Retina (tissue), 1 donor: ENCODE measurements at places on chromosomes 12 and 14.

DNA sequence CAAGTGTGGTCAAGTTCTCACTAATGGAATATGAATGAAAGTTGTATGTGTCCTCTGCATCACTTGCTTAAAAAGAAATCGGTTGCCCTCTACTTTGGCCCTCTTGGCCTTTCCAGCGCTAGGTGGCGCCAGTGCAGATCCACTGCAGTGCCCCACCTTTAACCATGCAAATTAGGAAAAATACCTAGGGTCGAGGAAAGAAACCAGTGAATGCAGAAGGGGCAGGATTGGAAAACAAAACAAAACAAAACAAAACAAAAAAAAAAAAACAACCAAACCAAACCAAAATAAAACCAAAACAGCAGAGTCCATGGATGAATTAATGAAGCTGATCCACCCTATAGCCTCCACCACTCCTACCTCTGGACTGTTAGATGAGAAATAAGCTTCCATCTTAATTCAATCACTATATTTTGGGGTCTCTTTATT, 12.9 kb upstream of the NEMF start:
- peak; percentile 76 for DNase-seq

- DNase-seq = no peak
These were observed 203.6 kb downstream of the NUAK1 start for GRCh38 chr12:105935106-105935505.

DNA sequence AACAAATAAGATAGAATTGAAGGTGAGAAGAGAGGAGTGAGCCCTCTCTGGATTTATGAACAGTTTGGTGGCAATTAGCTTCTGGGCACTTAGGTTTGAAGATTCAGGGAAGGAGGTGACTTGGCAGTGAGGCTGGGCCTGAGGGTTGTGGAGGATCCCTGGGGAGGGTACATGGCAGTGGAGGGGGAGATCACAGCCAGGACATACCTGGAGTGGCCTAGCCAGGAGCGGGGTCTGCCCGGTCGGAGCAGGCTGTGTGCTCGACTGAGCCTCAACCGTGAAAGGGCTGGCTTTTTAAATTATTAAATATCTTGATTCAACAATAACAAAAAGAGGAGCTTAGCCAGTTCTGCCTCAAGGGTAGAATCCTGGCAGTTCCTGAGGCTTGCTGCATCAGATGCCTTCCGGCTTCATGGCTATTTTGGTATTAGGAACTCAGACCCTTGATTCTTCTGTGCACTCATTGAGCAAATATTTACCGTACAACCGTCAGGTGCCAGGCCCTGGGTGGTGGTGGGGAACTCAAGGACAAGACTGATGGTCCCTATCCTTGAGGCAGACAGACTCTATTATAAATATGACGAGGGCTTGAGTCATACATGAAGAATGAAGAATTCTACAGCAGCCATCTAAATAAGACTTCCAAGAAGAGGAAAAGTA, 73.4 kb downstream of the SPTB start:
- DNase-seq = no peak

- DNase-seq = no peak
These were observed 493.6 kb downstream of the PCNX1 start for GRCh38 chr14:71400871-71401321.

- no peak for DNase-seq
These were observed 23.6 kb upstream of the FERMT2 start for GRCh38 chr14:52974406-52974805.

DNA sequence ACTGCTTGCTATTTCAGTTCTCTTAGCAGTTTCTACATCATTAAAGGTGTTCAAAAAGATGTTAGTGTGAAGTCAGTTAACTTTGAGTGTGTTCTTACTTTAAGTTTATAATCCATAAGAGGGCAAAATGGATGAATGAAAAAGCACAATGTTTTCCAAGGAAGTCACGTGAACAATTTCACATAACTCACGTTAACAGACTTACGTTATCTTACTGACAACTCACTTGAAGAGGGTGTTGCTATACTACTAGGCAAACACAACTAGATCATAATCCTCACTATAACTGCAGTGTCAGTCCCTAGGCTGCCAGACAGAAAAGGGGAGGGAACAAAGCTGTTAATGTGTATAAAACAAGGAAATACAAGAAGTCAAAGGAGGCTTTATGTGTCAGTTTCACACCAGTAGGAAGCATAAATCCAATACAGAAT, 6.4 kb downstream of the SLC2A13 start:
- DNase-seq = no peak

GRCh38 chr14:34479694-34480093, 17.7 kb upstream of the SPTSSA start:
- DNase-seq = no peak

DNA sequence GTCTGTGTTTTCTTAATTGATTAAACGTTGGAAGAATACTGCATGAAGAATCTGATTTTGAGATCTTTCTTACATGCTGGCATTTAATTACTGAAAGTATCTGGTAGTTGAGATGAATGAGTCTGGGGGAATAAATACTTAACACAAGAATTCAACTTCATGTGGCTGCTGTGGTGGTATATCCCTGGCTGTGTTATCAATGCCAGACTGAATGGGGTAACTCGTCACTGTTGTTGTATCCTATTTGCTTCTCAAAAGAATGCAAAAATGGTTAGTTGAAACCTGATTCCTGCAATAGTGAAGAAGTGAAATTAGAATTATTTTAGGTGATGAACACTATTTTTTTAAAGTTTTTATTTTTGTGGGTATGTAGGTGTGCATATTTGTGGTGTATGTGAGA, 72.5 kb downstream of the HMGA2 start:
- DNase-seq = no peak

DNA sequence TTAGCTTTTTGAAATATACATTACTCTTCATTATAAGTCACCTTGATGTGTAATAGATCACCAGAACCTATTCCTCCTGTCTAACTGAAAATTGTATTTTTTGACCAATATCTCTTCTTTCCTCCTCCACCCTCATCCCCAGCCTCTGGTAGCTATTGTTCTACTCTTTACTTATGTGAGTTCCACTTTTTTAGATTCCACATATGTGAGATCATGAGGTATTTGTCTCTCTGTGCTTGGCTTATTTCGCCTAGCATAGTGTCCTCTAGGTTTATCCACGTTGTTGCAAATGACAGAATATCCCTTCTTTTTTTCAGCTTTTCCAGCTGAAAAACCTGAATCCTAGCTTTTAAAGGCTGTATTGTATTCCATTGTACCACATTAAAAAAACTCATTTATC, 82.1 kb downstream of the MIPOL1 start:
- no peak for DNase-seq

DNA sequence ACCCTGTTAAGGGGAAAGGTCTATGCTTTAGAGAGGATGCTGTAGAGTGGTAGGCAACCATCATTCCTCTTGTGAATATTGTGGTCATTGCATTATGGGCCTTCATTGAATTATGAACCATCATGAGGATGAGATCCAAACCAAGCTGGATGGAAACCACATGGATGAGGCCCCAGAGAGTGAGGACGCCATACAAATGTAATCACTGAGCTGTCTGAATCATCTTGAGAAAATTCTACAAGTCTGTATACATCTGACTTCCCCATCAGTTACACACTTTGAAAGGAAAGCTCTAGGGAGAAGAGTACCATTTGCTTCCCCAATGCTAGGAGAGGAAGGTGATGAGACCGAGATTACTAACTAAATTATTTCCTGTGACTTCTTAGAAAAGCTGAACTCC, 172.9 kb downstream of the CACNA1C start:
- no peak for DNase-seq

DNA sequence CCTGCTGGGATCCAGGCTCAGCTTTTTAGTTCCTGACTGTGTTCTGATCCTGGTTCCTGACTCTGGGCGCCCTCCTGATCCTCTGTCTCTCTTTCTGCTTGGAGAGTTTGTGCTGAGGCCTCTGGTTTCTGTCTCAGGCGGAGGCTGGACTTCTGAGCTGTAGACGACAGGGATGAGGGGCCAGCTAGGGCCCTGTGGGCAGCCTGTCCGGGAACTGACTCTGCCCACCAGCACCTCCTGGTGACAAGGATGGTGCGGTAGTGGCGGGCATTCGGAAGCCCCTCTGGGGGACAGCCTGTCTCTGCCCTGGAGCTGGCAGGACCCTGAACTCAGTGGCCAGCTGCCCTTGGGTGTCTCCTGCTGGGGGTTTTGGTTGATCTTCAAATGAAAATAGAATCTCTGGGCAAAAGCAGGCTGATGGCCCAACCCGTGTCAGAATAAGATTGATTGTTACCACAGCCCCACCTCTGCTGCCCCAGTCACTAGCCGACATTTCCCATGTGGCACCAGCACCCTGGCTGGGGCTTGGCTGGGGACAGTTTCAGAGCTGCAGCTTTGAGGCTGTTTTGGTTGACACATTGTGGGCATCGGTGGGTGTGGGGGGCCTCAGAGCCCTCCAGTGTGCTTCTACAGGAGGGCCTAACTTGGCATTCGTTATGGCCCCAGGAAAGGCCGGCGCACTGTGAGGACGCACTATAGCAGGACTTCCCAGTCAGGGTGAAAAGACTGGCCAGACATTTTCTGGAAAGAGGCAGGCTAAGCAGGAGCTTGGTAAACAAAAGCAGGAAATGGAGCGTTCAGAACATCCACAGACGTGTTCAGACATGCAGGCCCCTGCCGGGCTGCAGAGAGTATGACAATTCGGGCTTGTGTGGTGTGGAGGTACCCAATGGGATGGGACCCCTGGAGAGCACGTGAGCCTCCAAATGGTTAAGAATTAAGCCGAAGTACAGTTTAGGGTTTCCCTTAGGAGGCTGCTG, 16.2 kb downstream of the KRT80 start:
- no peak for DNase-seq

DNA sequence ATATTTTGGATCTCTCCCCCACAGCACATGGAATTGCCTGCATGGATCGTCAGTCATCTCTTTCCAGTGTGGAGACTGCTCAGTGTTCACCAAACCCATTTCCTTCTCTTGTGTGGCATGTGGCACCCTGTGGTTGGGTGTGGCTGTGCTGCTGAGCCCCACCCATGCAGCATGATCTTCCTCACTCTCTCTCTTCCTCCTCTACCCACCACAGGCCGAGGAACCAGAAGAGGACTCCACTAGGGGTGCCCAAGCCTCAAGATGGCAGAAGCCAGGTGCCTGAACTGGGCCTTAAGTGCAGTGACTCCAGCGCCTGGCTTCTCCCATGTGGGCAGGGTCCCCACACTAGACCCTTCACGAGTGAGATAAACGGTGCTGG, 66.8 kb upstream of the GPR68 start:
- DNase-seq = no peak

DNA sequence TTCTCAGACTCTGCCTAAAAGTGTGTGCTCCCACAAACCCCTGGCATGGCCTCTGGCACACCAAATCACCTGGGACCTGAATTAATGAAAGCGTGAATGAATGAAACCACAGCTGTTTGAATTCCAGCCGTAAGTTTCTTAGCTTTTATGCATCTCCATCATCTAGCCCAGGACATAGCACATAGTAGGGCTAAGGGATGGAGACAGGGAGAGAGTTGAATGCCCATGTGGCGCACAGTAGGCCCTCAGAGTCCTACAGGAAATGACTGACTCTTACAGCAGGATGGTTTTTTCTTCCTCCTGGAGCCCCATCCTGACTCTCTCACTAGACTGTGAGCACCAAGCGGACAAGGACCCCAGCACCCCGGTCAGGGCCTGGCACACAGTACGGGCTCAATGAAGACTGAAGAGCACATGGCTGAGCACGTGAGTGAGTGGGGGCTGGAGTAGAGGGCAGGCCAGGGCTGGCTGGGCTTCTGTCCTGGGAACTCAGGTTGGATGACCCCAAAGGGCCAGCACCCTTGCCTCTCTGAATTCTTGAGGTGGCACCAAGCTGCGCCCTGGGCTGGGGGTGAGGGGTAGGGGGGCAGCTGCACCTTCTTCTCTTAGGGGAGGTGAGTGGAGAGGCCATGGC, 351.3 kb downstream of the MED13L start:
- no peak for DNase-seq

- no peak for DNase-seq
These were observed 129.3 kb upstream of the RAP1B start for GRCh38 chr12:68481181-68481941.

DNA sequence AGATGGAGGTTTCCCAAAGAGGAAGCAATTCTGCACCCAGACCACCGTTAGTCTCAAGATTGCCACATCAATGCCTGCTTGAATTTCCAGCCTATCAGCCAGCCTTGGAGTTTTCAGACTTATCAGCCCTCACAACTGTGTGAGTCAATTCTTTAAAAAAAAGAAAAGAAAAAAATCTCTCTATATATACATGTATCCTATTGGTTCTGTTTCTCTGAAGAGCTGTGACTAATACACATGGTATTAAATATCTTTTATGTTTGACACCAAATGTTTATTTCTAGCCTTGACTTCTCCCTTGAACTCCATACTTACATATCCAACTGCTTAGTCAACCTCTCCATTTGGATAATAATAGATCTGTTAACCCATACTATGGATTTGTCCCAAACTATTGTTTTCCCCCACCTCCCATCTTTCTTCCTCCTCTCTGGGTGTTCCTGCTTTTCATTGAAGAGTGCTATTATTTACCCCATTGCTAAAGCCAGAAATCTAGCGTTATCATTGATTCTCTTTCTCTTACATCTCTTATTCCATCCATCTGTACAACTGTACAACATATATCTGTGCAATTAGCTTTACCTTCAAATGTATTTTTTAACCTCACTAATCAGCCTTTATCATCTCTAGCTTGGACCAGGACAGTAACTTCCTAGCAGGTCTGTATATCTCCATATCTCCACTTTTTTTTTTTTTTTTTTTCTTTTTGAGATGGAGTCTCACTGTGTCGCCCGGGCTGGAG, 22.7 kb upstream of the EID3 start:
- DNase-seq = no peak

GRCh38 chr14:67623114-67623513, 3.4 kb downstream of the ARG2 start:
- DNase-seq = no peak

- DNase-seq = no peak
These were observed 148.4 kb downstream of the PIWIL1 start for GRCh38 chr12:130486146-130486435.

GRCh38 chr12:104433061-104433460, 23.7 kb upstream of the CHST11 start:
- DNase-seq = no peak

GRCh38 chr14:78488938-78489337, 318.8 kb downstream of the NRXN3 start:
- peak; percentile 49 for DNase-seq

- no peak for DNase-seq
These were observed 92.5 kb downstream of the FBXL14 start for GRCh38 chr12:1501695-1502378.

- DNase-seq = peak; percentile 69
These were observed 236.1 kb downstream of the GRIN2B start for GRCh38 chr12:13745111-13745860.

DNA sequence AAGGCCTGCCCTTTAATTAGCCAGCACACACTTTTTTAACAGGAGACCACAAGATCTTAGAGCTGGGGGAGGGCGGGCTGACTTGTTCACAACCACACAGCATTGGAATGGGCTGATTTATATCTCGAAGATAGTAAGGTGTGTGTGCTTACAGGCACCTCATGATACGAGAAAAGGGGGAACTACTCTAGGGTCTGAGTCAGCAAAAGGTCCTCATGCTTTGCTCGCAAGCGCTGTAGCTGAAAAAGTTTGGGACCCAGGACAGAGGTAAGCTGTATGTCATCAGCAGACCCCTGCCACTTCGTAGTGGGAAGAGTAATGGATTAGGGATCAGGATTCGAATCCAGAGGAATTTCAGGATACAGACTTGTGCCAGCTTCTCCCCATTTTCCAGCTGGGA, 88.9 kb upstream of the RBM19 start:
- DNase-seq = no peak

GRCh38 chr12:43214166-43214565, 337.8 kb downstream of the ADAMTS20 start:
- DNase-seq = peak; percentile 32

- DNase-seq = no peak
These were observed 170.0 kb downstream of the CCDC91 start for GRCh38 chr12:28360253-28360652.
